ENCODE measurements at places on chromosomes 2 and 18.

DNA sequence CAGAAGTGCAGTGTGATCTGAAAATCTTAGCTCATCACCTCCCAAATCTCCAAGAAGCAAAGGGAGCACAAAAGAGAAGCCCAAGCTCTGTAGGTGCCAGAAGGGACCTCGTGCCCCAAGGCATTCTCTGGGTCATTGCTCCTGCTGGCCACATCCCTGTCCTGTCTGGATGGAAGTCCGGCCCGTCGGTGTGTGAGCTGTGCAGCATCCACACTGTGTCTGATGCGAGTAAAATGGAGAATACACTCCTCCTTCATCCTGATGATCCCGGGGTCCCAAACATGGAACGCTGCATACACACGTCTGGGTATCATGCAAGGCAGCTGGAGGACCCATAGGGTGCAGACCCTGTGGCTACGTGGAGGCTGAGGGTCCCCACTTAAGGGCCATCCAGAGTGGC lies 851.4 kb downstream of the GALR1 start:
- no peak for DNase-seq

GRCh38 chr2:7950035-7950612 lies 731.7 kb upstream of the ID2 start:
- DNase-seq, result no peak

- DNase-seq, result no peak
Observed at GRCh38 chr2:35598310-35598709, 757.3 kb upstream of the CRIM1 start.

DNA sequence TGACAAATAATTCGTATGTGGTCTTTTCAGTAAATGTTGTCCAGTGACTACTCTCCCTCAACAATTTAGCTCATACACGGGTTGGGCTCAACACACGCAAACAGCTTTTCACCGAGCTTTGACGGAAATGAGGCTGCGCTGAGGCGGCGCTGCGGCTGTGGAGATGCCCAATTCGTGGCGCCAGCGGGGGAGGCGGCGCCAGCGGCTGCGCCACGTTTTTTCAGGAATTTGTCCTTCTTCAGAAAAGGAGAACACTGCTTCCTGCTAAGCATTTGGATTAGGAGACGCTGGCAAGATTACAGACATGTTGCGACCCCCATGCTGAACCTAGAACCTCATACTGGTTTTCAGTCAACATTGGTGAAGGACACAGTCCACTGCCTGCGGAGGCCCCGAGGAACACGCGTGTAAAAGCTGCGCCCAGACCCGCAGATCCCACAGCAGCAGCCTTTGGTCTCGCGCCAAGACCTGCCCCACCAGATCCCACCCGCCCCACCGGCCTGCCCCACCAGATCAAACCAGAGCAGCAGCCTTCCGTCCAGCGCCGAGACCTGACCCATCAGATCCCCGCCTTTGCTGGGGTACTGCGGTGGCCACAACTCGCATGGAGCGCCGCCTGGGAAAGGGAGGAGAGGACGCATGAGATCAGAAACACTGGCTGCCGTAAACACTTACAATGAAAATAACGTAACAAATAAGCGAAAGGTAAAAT lies 173.8 kb downstream of the TMEM18 start:
- DNase-seq, result no peak

DNA sequence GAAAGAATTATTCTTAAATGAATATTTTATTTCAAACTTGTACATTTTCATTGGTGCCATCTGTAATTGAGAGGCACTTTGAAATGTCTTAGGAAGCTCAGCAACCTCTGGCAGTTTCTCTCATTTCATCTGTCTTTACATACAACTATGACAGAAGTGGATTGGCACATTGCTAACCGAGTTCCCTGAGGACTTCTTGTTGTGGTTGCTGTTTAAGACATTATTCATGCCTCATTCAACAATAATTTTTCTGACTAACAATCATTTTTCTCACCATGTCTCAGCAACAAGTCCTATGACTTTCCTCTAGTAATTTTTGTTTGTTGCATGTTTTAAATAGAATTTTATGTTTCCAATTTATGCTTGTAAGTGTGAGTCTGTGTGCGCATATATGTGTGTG lies 284.0 kb upstream of the CWC22 start:
- DNase-seq, result no peak

DNA sequence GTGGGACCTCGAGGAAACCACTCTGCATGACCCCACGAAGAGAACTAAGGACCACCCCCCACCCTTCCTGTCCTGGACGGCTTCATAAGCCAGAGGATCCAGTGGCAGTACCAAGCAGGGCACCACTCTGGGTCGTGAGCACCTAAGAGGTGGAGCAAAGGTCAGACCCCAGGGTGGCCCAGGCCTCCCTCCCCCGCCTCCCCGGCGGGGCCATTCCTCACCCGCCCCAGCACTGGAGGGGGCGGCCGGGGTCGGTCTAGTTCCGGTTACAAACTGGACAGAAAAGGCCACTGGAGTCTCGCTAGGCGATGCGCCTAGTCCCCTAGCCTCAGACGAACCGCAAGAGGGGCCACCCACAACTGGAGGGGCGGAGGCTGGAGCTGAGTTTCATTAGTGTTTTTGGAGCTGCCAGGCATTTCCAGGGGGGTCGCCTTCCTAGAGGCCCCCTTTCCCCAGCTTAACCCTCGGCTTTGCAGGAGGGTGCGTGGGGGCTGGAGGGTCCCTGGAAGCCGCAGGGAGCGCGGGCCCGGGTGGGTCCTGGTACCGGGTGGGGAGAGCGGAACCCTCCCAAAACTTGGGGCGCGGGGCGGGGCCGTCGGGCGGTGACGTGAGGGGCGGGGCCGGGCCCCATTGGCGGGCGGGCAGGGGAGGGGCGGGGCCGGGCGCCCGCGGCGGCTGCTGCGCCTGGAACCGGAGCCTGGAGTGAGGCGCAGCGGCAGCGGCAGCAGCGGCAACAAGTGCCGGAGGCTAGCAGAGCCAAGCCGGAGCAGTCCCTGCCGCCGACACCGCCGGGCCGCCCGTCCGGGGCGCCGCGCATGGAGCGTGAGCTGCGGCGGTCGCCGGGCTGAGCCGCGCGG lies at the start of gene B3GNT2:
Gene B3GNT2 (plus strand): TSS at position 695 of the 857 bp plus-strand sequence. CDS start 26,106 bp downstream, outside the sequence.
- peak; percentile 86 for DNase-seq

GRCh38 chr2:119126650-119127049 lies 31.9 kb downstream of the C1QL2 start:
- peak; percentile 14 for DNase-seq

DNA sequence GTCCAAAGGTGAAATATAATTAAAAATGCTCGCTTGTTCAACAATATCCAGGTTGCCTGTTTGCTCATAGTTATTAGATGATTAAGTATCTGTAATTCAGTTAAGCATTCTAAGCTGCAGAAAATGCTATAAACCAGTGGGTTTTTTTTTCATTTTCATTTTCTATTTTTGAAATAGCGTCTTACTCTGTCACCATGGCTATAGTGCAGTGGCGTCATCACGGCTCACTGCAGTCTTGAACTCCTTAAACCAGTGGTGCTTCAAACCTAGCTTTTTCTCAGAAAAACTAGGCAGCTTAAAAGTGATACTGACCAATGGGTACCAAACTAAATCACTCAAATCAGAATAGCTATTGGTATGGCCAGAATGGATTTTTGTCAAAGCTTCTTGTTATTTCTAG lies 925.2 kb downstream of the TSN start:
- no peak for DNase-seq

DNA sequence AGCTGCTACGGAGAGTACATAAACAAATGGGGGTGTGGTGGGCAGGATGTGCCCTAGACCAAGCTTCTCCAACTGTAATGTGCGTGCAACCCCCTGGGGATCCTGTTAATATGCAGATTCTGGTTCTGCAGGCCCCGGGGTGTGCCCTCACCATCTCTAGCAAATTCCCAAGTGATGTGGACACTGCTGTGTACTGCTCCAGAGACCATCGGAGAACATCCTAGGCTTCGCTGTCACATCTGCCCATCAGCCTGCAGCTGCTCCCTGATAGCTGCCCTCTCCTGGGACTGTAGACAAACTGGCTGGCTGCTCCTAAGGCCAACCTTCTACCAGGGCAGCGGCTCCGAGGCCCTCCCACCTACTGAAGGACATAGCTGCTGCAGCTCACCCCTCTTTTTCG lies 3.2 kb downstream of the HS1BP3 start:
- DNase-seq, result no peak

GRCh38 chr2:127175041-127175721 lies 44.9 kb downstream of the CYP27C1 start:
- no peak for DNase-seq

DNA sequence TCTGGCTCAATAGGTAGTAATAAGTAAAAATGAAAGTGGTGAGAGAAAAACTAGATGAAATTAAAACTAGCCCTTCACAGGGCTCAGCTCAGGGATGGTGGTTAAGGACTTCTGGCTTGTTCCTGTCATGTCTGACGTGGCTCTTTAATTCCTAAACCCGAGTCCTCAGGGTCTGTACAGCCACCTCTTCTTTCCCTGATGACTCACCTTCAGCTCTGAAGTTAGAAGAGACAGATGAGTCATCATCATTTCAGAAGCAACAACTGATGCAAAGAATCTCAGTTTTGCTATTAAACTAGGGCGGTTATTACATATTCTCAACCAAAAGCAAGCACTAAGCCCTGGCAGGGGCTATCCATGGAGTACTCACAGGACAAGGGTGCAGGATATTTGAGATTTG lies 24.0 kb upstream of the ITGB6 start:
- peak; percentile 15 for DNase-seq

GRCh38 chr2:36567711-36568408 lies 30.1 kb downstream of the FEZ2 start:
- DNase-seq, result no peak

GRCh38 chr2:42554392-42554791 lies 14.0 kb upstream of the MTA3 start:
- DNase-seq, result no peak

Measured in CD4-positive, alpha-beta T cell treated with Interleukin-10 for 1 hour (primary cell).